HFF-Myc (cell line): ENCODE measurements at places on chromosomes 2 and 18.

- peak; percentile 42 for DNase-seq
Observed at GRCh38 chr2:232781765-232782164, 5.4 kb upstream of the KCNJ13 start.

DNA sequence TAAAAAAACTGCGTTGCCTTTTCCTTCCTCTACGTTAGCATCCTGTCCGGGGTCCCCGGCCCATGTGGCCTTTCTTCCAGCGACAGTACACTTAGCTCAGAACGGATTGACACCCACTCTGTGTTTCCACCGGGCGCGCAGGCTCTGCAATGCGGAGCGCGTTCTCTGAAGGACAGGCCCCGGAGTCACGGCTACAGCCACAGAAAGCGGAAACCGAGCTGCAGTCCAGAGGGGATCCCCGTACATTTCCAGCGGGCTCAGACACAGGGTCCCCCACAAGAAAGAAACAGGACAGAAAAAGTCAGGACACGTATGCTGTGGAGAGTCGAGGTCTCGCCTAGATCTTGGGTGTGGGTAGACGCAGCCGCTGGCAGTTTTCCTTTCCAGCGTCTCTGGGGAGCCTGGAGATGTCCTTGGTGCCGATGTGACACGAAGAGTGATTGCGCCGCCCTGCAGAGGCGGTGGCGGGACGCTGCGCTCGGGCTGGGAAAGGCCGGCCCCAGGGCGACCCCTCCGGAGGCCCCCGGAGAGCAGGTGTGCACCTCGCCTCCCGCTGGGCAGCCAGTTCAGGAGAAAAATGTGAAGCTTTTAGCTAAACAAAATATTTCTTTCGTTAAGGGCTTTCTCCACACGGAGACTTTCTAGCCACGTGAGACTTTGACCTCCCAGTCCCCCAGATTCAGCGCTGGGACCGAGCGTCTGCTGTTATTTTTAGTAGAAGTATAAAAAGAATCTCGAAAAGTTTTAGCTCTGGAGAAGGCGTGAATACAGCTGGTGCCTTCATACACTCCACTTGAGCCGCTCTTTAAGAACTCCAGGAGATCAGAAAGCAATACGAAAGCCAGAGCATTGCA is 1.3 kb upstream of the ACKR3 start:
- no peak for DNase-seq

- no peak for DNase-seq
Observed at GRCh38 chr18:58843688-58844035, 21.0 kb upstream of the ZNF532 start.

DNA sequence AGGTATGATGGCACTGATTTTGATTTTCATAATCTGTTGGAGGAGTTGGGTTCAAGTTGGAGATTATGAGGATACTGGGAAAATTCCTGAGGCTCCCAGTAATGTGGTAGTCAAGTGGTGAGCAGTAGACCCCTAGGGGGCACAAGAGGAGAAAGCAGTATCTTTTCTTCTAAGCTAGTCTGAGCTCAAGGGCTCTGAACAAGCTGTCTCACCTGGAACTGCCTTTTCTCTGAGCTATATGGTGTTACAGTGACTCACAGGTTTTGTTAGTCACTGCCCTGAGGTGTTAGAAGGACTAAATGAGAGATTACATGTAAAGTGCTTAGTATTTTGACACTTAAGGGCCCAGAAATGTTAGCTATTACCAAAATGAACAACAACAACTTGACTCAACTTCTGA is 42.2 kb downstream of the CD302 start:
- DNase-seq, result no peak

DNA sequence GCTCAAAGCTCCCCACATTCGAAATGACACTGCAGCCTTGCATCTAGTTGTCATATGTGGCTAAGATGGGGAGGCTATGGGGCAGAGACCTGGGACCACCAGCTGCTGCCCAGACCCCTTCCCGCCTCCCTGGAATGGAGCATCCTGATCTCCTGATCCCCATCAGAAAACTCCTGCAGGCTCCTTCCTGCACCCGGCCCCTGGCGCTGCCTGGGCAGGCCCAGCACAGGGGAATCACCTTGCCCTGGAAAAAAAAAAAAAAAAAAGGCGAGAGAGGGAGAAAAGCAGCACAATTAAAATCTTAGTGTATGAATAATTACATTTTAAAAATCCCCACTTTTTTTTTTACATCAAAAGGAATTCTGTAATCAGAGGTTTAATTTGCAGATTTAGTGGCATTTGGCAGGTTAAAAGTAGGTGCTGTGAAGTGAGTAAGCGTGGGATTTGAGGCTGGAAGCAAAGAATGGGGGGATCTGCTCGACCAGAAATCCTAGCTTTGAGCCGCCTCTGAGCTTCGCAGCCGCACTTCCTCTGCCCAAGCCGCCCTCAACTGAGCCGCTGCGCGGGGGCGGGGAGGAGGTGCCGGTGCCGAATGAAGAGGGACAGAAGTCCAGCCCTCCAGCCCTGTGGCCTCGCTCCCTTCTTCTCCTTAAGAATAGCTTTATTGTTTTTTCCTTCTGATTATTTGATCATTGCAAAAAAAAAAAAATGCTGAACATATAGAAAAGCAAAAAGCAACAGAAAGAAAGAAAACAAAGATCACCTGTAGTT is 30.0 kb downstream of the THNSL2 start:
- no peak for DNase-seq

DNA sequence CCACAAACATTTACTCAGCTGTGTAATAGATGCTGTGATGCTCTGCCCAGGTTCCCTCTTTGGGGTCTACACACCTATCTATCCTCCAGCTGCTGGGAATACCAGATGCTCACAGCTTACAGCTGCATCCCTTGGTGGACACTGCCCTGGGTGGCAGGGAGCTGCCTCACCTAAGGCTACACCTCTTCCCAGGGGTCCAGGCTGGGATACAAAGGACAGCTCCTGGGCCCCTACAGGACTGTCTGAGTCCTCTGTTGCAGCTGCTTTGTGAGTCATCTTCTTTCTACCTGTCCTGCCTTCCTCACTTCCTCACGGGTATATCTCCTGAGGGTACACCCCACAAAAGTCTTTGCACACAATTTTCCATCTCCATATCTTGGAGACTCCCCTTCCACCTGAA is 27.6 kb downstream of the THNSL2 start:
- DNase-seq, result no peak

GRCh38 chr2:79292239-79292957 is 132.8 kb upstream of the REG3A start:
- no peak for DNase-seq

DNA sequence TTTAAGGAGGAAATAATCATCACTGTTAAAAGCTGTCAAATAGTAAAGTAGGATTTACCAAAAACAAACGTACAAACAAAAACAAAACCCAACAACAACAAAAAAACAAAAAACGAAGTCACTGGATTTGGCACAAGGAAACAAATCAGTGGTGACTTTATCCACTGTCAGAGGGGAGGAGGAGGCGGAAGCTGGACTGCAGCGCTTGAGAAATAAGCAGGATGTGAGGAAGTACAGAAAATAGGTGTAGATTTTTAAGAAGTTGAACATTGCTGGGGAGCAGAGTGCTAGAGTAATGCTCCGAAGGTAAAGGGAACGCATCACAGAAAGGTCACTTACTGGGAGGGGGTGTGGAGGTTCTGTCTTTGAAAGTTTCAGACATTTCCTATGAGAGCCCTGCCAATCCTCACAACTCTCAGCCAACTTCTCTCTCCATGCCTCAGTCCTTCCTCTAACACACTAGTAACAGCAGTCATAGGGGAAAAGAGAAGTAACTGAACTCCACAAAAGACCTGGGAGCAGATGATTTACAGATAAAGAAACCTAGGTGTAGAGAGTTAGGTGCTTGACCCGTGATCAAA is 220.2 kb upstream of the SMAD7 start:
- no peak for DNase-seq

DNA sequence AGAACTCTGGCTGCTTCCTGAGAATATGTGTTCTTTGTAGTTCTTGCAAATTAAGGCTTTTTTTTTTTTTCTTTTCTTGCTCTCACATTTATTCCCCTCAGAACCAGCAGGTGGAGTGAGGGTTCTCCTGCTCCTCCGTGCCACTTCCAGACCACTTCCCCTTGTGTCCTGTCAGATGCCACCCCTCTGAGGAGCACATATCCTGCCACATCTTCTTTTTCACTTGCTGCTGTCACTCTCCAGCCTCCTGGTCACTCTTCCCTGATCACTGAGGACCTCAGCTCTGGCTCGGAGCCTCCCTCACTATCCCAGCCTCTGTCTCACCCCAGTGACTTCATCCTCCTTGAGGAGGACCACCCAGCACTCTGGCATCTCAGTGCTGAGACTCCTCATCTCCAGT is 100.5 kb downstream of the TACR1 start:
- DNase-seq, result no peak

DNA sequence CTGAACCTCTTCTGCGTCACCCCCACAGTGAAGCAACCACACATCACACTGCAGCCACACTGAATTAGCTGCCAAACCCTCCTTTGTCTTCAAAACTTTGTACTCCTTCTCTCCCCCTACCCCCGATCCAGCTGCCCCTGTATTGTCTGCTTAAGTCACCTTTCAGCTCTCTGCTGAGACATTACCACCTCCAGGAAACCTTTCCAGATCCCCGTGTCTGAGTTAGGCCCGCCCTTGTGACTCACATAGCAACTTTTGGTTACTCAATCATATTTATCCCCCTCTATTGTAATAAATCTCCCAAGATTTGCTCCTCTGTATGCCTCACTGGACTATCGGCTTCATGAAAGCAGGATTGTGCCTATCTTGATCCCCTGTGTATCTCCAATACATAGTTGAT is 82.8 kb upstream of the CDCA7 start:
- no peak for DNase-seq

- DNase-seq, result no peak
Observed at GRCh38 chr2:158457826-158458616, 1.3 kb downstream of the PKP4 start.

DNA sequence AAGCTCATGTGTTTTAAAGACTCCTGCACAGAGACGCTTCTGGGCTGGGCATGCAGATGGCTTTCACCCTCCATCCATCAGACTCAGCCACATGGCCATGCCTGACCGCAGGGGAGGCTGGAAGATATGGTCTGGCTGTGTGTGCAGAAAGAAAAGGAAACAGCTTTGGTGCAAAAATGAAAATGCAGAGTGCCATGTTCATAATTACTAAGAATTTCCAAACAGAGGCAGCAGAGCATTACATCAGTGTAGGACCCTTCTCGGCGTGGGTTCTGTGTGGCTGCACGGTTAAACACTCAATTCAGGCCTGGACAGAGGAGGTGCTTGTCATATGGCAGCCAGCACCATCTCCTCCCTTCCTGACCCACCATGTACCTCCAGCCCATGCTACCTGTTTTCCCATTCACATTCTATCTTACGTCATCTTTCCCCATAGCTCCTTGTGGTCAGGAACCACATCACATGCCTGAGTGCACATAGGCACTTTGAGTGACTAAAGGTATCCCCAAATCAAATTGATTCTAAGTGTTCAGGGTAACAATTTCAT is 200.3 kb upstream of the ID2 start:
- no peak for DNase-seq

DNA sequence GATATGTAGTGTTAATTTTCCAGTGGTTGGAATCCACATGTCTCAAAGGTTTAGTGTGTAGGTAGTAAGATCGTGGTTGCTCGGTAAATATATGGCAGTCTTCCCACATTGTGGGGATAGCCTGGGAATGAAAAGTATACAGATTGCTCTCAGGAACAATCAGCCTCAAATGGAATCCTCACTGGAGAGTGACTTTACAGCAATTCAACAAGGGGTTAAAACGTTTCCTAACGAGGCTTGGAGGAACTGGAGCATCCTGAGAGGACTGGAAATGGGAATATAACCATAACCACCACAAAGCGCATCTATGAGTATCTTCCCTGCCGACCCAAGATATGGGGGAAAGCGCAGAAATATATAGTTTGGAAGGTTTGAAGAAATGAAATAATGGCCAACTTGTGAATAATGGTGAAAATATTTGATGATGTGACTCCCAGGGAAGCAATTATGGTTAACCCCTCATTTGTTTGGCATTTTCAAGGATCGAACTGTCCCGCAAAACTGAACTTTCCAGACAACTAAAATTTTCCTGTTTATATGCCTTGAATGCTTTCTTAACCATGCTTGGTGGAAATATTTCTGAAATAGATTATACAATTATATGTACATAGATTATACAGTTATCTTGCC is 100.7 kb upstream of the FOSL2 start:
- no peak for DNase-seq

GRCh38 chr2:23677836-23678235 is 249.1 kb downstream of the ATAD2B start:
- DNase-seq, result no peak

DNA sequence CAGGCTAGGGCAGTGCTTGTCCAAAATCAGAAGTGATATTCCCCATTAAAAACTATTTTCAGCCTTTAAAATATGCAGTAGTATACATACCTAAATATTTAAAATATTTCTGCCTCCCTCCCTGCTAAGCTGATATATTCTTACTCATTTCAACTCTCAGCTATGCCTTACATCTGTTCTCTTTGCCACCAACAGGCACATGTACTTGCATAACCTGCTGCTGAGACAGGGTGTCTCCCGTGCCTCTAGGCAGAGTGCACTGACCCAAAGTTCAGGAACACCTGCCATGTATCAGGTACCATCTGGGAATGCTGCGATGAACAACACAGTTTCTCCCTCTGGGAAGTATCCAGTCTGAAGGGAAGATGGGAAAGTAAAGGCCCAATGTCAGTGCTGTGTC is 91.7 kb downstream of the STK39 start:
- DNase-seq, result no peak

- no peak for DNase-seq
Observed at GRCh38 chr2:105557021-105557920, 158.4 kb upstream of the FHL2 start.

- no peak for DNase-seq
Observed at GRCh38 chr2:237904831-237905599, 45.6 kb downstream of the RAMP1 start.

DNA sequence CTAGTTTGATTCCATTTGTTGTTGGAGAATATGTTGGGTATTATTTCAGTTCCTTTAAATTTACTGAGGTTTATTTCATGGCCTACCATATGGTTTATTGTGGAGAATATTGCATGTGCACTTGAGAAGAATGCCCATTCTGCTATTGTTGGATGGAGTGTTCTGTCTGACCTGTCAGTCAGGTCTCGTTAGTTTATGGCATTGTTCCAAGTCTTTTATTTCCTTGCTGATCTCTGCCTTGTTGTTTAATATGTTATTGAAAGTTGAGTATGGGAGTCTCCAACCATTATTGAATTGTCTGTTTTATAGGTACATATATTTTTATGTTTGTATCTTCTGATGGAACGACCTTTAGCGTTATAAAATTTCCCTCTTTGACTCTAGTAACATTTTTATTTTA is 86.3 kb downstream of the PTPN4 start:
- DNase-seq, result no peak
